Activated T-helper 1 cell treated with anti-CD3 and anti-CD28 coated beads, Interleukin-12 subunit alpha, Interleukin-12 subunit beta, Interleukin-2, Interleukin-4 antibody, amounts not matched to agents 30 ng/mL and 10 ng/mL and 1 ng/mL, durations not matched to agents 14 hours and 24 hours and 36 hours (primary cell): ENCODE measurements at places on chromosomes 6 and 20.
A peak's percentile ranks its signal among the peaks of the same experiment; 100 is the strongest.

GRCh38 chr6:137222381-137222780 lies 3.2 kb upstream of the IFNGR1 start:
- DNase-seq = no peak

DNA sequence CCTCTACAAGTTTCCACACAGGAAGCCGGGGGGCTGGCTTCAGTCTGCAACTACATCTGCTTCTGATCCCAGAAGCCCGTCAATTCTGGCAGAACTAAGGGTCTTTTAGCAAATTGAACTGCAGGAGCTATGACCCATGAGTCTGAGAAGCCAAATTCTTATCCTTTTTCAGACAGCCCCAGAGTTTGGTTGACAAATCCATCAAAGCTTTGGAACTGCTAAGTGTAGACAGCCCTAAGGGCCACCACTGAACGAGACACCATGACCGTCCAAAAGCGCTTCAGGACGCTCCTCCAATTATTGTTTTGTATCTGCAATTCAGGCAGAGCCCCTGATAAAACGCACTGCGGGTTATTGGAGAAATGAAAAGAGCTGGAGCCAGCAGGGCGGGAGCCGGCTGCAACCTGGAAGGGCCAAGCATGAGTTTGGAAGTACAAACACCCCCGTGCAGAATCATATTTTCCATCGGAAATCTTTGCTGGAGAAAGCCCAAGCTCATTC lies 67.1 kb downstream of the GNAS-AS1 start:
- no peak for DNase-seq

- DNase-seq = no peak
Measured at GRCh38 chr20:53748176-53748575, 154.5 kb upstream of the ZNF217 start.

DNA sequence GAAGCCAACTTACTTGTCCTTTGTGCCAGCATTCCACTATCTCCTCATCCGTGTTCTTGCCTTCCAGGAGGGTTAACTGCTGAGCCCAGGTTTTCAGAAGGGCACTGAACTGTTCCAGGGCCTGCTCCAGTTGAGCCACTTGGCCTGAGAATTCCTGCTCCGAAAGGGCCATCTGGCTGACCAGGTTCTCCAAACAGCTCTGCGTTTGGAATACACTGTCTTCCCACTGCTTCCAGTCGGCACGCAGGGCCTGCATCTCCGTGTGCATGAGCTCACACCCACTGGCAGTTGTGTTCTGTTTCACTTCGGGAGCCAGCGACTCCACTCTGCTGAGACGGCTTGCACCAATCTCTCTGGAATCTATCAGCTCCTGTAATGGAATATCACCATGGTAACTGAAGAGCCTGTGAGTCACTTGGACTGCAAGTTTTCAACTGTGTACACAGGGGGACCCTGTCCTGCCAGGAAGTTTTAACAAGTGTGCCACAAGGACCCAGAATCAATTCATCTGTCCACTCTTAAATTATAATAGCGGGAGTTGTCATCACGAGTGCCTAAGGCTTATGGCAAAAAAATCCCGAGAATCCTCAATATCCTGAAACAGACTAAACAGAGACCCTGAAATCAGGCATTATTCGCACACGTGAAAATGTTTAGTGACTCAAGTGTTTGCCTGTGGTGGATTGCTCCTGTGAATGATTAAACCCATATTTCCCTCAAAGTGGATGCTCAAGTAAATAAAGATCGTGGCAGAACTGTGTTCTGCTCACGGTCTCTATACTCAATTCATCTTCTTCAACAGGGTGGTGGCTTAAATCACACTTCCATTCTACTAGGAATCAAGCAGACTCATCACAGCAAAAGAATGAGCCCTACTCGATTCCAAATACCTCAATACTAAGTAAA lies 255.9 kb downstream of the SYNE1 start:
- no peak for DNase-seq

GRCh38 chr6:105272786-105273185 lies 93.0 kb upstream of the POPDC3 start:
- no peak for DNase-seq

- no peak for DNase-seq
Measured at GRCh38 chr6:74277777-74278186, 581.8 kb downstream of the CD109 start.

GRCh38 chr6:99559057-99559456 lies 9.4 kb downstream of the CCNC start:
- no peak for DNase-seq

DNA sequence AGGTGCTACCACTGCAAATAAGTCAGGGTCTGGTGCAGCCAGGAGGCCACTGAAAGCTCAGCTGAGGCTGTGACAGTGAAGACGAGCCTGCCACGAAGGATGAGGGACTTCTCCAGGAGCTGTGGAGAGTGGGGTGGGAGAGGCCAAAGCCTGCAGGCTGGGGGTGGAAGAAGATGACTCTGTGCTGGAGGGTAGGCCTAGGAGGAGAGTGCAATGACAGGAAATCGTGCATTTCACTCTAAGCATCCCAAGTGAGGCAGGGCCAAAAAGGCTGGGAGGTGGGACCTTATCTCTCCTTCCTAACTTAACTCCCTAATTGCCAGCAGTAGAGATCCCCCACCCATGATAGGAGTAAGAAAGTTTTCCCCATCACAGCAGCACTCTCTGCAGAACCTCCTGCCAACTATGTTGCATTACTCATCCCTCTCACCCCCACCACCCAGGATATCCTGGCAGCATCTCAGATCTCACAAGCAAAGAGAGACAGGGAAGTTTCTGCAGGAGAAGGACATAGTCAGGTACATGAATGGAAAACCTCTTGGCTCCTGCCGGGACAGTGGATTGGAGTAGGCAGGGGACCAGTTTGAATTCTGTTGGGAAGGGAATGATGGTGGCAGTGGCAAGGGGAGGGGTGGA lies 466.2 kb downstream of the CDH26 start:
- no peak for DNase-seq

- DNase-seq = no peak
Measured at GRCh38 chr20:7352165-7352564, 584.7 kb downstream of the BMP2 start.

- peak; percentile 28 for DNase-seq
Measured at GRCh38 chr6:159978291-159979135, 9.6 kb downstream of the IGF2R start.

DNA sequence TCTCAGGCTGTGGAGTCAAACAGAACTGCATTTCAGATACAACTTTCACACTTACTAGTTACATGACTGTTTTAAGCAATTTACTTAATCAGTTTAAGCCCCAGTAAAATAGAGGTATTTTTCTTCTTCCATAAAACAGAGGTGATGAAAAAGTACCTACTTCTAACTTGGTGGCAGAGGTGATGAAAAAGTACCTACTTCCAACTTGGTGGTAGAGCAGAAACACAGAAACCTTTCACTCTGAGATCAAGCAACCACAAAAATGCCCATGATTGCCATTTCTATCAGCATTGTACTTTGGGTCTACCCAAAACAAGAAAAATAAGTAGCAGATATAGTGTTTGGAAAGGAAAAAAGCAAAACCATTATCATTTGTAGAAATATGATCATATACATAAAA lies 148.7 kb downstream of the OPRM1 start:
- no peak for DNase-seq

DNA sequence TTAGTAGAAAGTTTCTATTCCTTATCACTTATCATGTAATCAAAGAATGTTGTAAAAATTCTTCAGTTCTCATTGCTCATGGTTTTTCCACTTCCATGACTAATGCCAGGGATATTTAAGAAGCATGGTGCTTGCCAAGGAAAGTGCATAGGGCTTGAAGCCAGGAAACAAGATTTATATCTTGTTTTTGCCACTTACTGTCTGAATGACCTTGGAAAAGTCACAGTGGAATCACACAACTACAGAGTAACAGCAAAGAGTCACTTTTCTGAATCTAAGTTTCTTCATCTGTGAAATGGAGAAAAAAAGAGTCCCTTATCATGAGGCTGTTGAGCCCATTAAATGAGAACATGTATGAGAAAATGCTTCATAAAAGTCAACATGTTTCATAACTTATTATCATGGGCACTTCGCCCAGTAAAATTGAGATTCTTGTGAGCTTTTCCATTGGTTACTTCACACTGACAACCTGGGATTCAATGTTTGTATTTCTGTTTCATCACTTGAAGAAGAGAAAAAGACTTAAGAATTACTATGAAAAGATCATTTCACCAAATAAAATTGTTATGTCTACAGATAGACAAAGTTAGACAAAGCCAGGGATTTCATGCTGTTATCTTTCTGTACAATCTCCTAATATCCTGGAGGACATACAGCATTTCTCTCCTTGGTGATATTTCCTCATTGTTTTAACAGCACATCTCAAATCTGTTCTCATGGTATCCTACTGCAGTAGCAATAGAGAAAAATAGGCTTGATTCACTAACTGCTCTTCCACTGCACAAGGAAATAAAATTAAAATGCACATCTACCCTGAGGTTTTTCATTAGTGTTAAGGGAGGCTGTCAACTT lies 7.6 kb upstream of the BMP5 start:
- no peak for DNase-seq

DNA sequence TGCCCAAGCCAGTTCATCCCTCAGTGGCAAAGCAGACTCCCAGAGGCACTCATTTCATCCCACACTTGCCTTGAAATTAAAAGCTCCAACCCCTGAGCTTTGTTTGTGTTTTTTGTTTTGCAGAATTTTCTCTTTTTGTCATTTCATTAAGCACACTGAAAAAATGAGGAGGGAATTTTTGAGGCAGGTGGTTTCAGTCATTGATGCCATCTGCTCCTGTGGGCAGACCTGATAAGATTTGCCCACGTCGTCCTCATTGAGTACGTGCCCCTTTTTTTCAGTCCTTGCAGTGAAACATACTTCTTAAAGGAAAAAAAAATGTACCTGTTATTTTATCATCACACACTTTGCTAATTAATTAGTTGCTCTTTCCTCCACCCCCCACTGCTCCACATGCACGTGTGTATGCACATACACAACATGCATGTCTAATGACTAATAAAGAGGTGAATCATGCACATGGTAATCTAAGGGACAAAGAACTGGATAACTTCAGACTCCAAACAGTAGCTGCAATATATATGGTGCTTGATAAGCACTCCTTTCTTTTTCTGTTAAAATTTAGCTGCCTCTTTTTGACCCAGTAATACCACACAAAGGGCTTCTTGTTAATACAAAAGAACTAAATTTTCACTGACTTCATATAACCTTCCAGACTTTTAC lies 102.1 kb upstream of the TMEM181 start:
- no peak for DNase-seq

DNA sequence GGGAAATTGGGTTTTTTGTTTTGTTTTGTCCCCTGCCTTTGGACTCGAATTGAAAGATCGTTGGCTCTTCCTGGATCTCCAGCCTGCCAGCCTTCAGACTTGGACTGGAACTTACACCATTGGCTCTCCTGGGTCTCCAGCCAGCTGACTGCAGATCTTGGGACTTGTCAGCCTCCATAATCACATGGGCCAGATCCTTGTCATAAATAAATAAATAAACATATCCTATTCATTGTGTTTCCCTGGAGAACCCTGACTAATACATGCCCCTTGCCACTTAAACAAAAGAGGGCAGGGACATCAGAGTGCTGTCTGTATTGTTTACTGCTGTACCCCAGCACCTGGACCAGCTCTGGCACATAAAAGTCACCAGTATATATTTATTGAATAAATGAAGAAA lies 101.5 kb downstream of the CAP2 start:
- DNase-seq = no peak

- DNase-seq = no peak
Measured at GRCh38 chr6:157035546-157035945, 258.4 kb downstream of the ARID1B start.

- no peak for DNase-seq
Measured at GRCh38 chr20:32775336-32775991, 13.3 kb downstream of the DNMT3B start.

GRCh38 chr20:10603971-10604864 lies 69.6 kb downstream of the JAG1 start:
- DNase-seq = no peak

GRCh38 chr20:62233684-62234083 lies 4.6 kb upstream of the OSBPL2 start:
- DNase-seq = no peak

GRCh38 chr20:39282619-39283092 lies 320.5 kb downstream of the DHX35 start:
- DNase-seq = no peak

GRCh38 chr6:135047336-135047735 lies 7.3 kb downstream of the HBS1L start:
- DNase-seq = no peak

DNA sequence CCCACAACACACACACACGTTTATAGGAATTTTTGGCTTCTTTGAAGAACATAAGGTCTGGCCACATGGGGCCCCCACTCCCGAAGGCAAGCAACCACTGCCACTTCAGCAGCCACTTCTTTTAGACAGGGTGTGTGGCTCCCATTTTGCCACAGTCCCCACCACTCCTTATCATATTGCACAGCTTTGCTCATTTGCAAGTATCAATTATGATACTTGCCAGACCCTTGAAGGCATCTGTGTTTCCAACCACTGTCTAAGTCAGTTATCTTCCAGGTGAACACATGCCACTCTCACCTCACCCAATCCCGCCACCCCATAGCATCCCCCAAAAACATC lies 73.1 kb downstream of the NOL4L start:
- DNase-seq = no peak

DNA sequence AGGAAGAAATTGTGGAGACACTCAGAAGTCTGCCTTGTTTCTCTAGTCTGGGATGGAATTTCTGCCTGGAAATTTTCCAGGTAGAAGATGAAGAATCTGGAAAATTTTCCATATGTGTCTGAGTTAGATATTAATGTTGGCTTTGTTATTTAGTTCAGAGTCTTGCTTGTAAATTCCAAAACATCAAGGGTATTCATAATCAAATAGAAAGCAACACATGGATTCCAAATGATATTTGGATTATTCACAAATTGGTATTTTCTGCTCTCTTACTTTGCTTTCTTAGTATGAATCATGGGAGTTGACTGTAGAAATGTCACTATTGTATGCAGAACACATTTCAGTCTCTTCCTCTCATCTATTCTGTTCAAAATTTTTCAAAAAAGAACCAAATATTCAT lies 116.0 kb downstream of the GRIK2 start:
- no peak for DNase-seq

DNA sequence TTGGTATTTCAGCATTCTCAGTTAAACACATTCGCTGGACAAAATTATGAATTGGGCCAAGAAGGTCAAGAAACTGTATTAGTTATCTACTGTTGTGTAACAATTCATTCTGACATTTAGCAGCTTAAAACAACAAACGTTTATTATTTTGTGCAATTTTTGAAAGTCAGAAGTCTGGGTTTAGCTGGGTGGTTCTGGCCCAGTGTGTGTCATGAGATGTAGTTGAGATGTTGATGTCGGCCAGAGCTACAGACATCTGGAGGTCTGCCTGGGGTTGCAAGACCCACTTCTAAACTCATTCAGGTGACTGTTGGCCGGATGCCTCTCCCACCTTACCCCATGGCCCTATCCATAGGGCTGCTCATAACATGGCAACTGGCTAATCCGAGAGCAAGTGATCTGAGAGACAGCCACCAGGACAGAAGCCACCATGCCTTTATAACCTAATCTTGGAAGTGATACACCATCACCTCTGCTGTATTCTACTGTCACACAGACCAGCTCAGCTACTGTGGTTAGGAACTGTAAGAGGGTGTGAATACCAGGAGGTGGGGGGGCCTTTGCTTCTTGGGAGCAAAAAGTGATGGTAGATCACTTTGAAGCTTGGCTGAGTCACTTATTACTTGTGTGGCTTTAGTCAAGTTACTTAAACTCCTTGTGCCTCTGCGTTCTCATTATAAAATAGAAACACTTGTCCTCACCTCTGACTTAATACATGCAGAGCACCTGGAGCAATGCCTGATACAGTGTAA lies 217.0 kb upstream of the MYLIP start:
- DNase-seq = peak; percentile 15
